A172 (cell line): ENCODE measurements at places on chromosomes 2 and 18. TPM values are rescaled to one million over a fixed set of nuclear protein-coding genes. Genes with fewer than 3 reads are reported as not detected.

Gene TNFAIP6
- total RNA-seq: 0.21 and 2.0 TPM in 2 replicates

Gene TFCP2L1
- 0.26 and 0.34 TPM in 2 replicates for total RNA-seq

DNA sequence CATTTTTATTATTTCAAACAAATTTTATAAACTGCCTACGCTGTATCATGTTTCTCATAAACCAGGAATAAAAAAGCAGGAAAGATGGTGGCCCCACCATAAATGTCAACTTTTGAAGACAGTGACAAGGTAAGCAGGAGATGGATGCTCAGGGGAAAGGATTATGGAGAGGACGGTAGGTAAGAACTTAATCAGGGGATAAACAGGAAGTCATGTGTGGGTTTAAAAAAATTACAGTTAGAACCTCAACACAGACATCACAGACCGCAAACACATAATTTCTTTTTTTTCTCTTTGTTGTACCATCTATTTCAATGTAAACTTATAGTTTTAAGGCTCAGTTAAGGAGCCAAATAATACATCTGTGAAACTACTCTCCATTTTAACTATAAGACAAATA, 575.2 kb upstream of the SLC8A1 start:
- no peak for DNase-seq

- peak; percentile 53 for DNase-seq
Observed at GRCh38 chr2:6780765-6781274, 84.9 kb downstream of the CMPK2 start.

DNA sequence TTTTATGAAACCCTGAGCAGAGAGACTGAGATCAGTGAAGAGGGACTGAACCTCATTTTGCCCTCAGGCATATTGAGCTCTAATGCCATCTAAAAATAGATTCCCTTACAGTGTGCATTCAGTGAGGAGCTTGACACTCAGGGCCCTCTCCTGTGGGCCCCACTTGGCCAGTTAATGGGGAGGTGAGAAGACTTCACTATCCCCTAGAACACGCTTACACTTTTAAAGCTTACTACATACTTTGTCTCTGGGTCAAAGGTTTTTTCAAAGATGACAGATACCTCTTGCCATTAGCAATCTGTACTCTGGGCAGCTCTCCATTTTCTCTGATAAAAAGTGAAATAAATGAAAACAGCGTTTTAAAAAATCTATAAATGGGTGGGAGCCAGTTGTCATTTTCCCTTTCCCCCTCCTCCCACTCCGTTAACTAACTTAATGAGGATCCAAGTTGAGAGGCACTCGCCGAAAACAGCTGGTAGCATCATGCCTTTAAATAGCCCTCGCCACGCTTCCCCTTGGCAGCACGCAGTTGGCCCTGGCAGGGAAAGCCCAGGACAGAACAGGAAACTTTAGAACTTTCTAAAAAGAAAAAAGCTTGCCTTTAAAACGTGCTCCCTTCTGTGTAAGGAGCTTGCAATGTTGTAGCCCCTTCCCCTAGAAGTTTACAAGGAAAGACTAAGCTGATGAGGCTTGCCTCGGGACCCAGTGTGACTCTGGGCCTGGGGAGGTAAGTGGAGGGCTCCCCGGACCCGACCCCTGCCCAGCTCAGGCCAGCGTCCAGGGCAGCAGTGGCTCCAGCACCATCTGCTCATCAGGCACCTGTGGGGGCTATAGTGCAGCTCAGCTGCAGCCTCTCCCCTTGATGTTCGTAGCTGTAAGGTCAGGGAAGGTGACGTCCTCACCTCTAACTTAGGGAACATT, 58.8 kb upstream of the FOSL2 start:
- DNase-seq: no peak
